ENCODE measurements at places on chromosomes 11 and 22. TPM values are rescaled to one million over a fixed set of nuclear protein-coding genes. Genes with fewer than 3 reads are reported as not detected.
A peak's percentile ranks its signal among the peaks of the same experiment; 100 is the strongest.

Gene ANGPTL5
- total RNA-seq, result not detected

Gene MN1
- total RNA-seq, result 0.13 TPM

GRCh38 chr22:46336119-46337078 is 885 bp downstream of the TRMU start:
- DNase-seq, result peak; percentile 28

Gene C11orf91
- total RNA-seq, result not detected

DNA sequence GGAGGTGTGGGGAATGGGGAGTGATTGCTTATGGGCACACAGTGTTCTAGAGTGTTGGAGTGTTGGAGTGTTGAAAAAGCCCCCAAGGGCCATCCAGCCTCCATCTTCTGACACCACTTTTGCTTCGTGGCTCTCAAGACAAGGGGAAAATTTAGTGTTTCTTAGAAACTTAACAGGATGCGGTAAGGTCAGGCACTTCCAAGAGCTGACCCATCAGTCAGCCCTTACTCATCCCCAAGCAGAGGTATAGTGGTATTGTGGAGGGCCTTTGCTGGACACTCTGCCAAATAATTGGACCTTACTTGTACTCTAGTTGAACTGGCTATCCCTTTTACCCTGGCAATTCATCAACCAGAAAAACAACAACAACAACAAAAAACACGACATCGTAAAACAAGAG is 14.8 kb upstream of the ALDH3B2 start:
- no peak for DNase-seq

- no peak for DNase-seq
Observed at GRCh38 chr11:1207401-1208143, 15.3 kb upstream of the MUC5B start.

Gene SHISAL1
- not detected for total RNA-seq

DNA sequence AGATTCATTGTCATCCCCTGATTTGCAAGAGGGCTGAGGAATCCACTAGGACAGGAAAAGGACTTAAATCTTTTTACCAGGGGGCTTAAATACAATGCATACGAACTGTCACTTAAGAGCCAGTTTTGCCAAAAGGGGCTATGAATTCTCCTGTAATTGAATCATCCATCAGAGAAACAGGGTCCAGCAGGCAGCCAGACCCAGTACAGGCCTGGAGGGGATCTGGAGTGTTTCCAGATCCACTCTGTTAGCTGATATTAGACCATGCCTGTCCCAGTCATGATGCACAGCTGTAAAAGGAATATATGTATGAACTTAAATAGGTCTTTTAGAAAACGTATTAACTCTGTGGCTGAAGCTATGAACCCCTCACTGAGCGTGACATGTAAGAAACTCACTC is 53.8 kb upstream of the PRSS23 start:
- no peak for DNase-seq

Gene MAJIN
- not detected for total RNA-seq

DNA sequence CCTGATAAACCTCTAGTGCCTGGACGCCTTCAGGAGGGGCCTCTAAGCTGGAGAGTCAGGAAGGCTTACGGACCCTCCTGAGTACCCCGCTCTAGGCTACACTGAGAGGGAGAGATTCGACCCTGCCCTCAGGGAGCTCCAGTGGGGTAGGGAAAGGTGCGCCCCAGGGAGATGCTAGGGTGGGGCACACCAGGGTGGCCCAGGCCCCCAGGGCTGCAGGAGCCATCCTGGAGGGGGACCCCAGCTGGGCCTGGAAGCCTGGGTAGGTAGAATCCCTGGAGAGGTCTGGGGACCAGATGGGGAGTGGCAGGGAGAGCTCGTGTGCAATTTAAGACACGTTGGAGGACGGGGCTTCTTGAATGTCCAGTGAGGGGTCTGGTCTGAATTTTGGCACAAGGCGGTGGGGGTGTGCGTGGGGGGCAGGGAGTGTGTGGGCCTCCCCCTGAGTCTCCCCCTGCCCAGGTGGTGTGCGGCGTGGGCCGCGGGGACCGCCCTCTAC is 4.7 kb downstream of the CARNS1 start:
- no peak for DNase-seq

Gene CARD18
- not detected for total RNA-seq

GRCh38 chr11:43895601-43896000 is 15.0 kb downstream of the ALKBH3 start:
- no peak for DNase-seq

DNA sequence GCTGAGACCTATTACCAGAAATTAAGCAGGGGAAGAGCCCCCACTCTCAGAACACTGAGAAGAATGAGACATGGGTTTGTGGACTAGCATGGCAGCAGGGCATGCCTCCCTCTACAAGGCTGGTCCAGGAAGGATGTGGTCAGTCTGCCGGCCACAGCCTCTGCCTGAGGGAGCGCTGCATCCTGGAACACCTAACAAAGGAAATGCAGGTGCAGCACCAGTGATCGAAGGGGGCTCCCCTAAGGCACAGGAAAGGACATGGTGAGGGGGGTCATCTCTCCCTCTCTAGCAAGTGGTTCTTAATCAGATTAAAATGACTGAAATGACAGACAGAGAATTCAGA is 40.6 kb upstream of the ARL14EP start:
- DNase-seq, result no peak

DNA sequence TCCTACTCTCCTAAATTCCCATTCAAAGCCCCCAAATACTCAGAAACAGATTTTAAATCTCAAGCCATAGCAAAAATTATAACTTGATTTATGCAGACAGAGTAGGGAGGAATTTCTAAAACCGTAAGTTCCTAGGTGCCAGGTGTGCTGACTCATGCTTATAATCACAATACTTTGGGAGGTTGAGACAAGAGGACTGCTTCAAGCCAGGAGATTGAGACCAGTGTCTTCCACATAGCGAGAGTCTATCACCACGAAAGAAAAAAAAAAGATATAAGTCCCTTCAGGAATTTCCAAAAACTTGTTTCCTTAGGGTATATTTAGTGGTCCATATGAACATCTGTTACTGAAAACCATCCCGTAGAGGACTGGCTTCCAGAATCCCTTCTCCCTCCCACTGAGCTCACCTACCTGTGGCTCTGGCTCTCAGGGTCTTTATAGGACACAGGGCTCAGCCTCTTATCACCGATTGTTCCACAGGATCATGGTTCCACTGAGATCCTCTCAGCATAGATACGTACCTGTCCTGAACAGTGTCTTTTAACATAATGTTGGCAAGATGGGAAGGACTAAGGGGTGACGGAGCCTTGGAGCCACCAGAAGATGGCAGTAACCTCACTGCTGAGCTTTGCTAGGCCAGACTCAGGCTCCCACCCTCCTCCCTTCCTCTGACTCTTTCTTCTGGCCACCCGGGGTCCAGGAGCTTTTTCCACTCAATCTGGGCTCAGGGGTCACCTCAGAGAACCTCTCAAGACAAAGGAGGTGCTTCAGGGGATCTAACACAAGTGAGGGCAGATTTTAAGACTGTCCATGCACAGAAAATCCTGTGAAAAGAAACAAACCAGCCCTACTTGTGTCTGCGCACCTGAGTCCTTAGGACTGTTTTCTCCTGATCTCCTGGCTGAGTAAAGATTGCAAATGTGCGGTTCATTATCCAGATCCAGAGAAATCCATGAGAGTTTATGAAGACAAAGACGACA is 117.5 kb upstream of the TOP3B start:
- DNase-seq, result no peak

- DNase-seq, result no peak
Observed at GRCh38 chr11:43788421-43788820, 92.2 kb upstream of the ALKBH3 start.

DNA sequence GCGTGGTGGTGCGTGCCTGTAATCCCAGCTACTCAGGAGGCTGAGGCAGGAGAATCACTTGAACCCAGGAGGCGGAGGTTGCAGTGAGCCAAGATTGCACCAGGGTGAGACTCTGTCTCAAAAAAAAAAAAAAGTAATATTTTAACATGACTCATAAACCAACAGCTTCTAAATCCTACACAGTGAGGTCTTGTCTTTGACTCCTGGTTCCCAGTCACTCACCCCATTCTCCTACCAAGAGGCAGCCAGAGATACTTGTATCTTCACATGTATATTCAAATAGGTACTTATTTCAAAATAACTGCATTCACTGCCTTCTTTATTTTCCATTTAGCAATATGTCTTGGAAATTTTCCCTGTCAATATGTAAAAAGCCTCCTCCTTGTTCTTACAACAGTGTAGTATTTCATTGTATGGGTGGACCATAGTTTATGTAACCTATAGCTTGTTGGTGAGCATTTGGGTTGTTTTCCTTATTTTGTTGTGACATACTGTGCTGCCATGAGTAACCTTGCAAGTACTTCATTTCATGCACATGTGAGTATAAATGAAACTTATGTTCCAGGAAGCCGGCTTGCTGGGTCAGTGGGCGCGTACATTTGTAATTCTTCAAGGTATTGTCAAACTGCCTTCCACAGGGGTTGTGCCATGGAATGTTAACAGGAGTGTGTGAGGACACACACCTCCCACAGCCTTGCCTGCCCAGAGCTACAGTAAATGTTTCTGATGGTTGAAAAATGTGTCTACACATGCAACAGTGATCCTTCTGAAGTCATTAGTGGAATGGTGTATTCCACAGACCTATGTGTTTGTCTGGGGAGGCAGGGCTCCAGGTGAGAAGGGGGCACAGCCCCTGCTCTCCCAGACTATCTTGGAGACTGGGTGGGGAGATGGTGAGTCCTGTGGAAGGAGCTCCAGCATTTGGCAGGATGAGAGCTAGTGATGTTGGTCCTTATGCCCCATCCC is 47.9 kb downstream of the OSBP2 start:
- no peak for DNase-seq

- DNase-seq, result no peak
Observed at GRCh38 chr11:10097615-10098014, 196.4 kb downstream of the SBF2 start.

Gene RTN4R
- total RNA-seq, result 0.41 TPM

- DNase-seq, result peak; percentile 75
Observed at GRCh38 chr22:47107431-47107830, 345.0 kb downstream of the TBC1D22A start.

Gene GAL3ST3
- not detected for total RNA-seq

- DNase-seq, result peak; percentile 53
Observed at GRCh38 chr22:24054356-24054755, 43.3 kb downstream of the CABIN1 start.

GRCh38 chr11:95067841-95068219 is 1.1 kb downstream of the SRSF8 start:
- no peak for DNase-seq

DNA sequence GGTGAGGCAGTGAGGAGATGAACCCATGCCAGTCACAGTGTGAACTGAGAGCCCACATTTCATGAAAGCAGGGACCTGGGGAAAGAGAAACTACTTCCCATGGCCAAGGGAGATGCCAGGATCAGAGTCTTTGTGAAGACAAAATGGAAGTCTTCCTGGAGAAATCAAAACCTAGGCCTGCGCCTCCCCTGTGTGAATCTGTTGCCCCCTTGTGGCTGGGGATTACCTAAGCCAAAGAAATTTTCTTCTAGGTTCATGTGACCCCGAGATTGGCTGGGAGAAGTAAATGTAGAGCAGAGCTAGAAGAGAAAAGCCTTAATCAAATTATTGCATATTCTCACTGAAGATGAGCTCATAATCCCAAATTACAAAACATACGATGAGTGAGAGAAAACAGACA is 1075.3 kb downstream of the TBC1D22A start:
- DNase-seq, result peak; percentile 15

GRCh38 chr11:103903621-103904323 is 132.7 kb upstream of the DDI1 start:
- no peak for DNase-seq

Gene CAPN1
- 211 TPM for total RNA-seq

Gene CNTF
- 0.51 TPM for total RNA-seq

Gene GLYATL1
- 0.48 TPM for total RNA-seq

- no peak for DNase-seq
Observed at GRCh38 chr11:69078930-69079605, 30.3 kb downstream of the TPCN2 start.

GRCh38 chr11:25628030-25628429 is 703.9 kb upstream of the ANO3 start:
- DNase-seq, result no peak

- no peak for DNase-seq
Observed at GRCh38 chr22:46053563-46054090, 76.7 kb upstream of the WNT7B start.

Gene CEP126
- 2.1 TPM for total RNA-seq

DNA sequence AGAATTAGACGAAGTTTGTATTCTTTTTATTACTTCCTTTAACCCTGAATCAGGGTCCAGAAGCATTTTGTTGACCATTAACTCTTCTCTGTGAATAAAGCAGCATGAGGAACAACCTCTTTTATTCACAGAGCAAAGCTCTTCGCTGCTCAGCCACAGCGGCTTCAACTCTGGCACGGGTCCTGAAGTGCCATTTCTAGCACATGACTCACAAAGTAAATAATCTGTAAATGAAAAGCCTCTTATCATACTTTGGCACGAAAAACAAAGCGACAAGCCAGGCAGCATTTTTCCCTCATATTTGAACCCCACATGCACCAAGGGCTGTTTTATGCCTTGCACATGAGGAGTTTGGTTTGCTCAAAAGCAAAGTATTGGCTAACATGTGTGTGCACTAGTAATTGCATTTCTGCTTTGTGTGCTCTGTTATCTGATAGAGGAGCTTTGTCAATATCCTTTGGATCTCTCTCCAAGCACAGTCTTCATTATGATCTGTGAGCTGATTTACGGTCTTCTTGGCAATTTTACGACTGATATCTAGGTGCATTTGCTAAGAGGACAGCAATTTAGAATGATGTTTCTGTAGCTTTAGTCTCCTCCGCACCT is 33.0 kb upstream of the APOBEC3A start:
- DNase-seq, result peak; percentile 82

DNA sequence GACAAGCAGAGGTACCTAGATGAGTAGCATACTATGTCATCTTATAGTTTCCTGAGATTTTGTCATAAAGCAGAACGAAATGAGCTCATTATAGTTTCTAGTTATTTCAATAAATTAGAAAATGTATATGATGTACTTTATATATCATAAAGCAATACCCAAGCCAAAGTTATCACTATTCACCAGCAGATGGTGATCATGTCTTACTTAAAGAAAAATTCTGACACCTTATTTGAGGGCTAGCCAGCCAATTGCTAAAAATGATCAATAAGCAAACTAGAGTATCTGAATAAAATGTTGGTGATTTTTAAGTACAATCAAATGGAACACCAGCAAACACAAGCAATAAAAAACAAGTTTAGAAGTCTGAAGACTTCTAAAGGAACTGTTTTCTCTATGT is 44.1 kb downstream of the RSF1 start:
- peak; percentile 9 for DNase-seq

DNA sequence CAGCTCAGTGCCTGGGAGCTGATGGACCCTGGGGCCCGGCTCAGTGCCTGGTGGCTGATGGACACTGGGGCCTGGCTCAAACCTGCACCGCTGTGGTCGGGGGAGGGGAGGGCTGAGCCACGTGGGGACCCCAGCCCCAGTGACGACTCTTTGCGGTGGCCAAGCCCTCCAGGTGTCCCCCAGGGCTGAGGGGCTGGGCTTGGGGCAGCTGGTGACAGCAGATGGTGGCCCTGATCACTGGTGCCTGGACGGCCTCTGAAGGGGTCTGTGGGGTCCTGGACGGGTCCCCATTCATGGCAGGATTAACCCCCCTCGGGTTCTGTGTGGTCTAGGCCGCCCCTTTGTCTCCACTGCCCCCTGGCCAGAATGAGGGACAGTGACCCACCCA is 3.4 kb upstream of the MUC5B start:
- DNase-seq, result no peak

Gene SERPING1
- total RNA-seq, result not detected

Gene OLFML1
- not detected for total RNA-seq
